Stimulated activated CD8-positive, alpha-beta memory T cell treated with anti-CD3 and anti-CD28 coated beads, Interleukin-4, amount 100 ng/mL, for 1 hour (primary cell): ENCODE measurements at places on chromosomes 1 and 21.

- DNase-seq: no peak
Observed at GRCh38 chr1:23979387-23979880, 693 bp downstream of the SRSF10 start.

DNA sequence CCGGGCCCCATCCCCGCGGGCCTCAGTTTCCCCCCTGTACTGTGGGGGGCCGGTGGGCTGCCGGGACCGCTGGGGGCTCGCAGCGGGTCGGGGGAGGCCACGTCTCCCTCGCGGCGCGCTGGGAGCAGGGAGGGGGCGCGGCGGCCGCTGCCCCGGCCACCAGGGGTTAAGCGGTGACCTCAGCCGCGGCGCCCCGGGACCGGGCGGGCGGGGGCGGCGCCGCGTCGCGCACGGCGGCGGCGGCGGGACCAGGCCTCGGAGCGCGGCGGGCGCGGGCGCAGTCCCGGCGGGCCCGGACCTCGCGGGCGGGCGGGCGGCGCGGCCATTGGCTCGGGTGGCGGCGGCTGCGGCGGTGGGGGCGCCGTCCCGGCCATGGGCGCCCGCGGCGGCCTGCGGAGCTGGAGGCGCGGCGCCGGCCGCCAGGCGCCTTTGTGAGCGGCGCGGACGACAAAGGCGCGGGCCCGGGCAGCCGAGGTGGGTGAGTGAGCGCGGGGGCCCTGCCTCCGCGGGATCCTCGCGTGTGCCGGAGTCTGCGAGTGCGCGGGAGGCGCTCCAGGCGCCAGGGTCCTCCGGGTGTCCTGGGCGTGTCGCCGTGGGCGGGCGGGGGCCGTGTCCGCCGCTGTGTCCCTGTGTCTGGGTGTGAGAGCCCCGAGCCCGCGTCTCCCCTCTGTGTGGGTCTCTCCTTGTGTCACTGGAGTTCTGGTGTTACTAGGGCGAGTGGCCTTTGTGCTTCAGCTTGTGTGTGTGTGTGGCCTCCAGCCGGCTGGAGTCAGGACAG is at the start of gene ARHGEF10L:
ARHGEF10L (plus strand) TSS at position 222 of the 778 bp plus-strand sequence. CDS start 40,898 bp downstream, outside the sequence.
- no peak for DNase-seq

DNA sequence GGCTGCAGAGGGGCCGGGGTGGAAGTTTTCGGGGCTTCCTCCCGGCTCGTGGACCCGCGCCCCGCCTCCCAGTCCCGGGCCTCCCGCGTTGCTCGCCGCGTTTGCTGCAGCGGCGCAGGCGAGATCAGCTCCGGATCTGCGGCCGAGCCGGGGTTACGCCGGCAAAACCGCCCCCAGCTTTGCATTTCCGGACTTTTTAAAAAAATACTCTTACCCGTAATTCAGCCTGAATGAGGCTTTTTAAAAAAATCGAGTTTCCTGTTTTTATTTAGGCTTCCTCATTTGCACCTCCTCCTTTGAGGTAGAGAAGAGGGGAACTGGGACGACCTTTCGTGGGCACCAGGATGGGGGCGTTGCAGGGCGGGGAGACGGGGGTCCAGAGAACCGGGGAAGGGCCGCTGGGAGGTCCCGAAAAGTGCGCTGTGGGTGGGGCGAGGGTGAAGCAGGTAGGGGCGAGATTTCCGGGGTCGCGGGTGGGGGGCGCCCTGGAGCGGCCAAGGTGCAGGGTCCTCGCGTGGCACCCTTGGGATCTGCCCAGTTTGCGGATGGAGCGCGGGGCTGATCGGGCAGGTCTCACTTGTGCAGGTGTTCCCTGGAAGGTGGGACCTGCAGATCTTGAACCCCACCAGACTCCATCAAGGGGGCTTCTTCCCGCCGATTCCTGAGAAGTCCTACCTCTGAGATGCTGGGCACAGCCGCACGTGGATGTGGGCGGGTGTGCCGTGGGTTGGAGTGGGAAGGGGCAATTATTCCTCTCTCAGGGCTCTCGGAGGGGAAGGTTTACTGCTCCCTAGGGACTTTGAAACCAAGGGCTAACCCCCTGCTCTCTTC is 1.1 kb downstream of the PIK3CD start:
- DNase-seq: peak; percentile 49

DNA sequence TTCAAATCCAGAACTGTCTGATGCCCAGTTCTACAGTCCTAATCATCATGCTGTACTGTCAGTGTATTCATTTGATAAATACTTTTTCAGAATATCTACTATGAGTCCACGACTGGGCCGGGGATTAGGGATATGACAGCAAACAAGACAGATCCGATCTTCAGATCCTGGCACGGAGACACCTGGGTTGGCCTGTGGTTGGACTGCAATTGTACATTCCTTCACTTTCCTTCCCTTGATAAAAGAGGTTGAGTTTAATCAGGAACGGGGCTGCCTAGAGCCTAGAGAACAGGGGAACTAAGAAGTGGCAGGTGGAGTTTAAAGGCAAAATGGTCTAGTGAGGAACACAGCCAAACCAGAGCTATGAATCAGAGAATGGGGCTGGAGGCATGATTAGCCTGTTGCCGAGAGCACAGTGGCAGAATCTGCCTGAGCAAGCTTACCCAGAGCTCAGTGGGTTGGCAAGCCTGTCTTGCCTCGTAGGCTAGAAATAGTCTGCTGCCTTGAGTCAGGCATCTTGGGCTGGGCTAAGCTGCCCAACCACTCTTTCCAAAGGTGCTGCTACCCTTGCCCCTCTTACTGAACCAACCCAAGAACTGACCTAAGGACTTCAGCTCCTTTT is 38.1 kb upstream of the PTCH2 start:
- no peak for DNase-seq

DNA sequence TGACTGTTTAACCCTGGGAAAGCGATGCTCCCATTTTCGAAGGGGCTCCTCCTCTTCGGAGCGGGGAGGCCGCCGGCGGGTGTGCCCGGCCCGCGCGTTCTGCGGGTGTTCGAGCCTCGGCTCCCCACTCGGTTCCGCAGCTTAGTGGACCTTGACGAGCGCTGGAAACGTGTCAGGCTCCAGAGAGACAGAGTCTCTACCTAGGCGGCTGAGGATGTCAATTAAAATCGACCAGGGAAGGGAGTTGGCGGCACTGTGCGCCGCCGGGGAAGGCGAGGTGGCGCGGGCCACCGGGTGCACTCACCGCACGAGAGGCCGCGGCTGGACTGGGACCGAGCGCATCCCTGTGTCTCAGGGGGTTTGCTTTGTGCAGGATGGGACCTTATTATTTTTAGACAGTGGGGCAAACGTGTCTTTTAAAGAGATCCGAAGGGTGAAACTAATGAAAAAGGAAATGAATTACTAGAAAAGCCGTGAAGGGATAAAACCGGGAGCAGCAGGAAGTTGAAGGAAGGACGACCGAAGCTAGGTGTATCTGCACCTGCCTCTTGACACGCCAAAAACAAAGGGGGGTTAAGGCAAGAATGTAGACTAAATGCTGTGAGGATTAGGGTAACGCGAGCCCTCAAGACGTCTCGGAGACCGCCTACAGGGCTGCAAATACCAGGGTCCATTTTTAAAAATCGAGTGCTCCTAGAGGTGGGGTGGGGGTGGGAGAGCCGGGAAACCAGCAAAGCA is 5.6 kb downstream of the LHX4 start:
- no peak for DNase-seq

- DNase-seq: no peak
Observed at GRCh38 chr1:201329286-201329685, 46.0 kb downstream of the PKP1 start.

GRCh38 chr1:198316546-198317100 is 159.8 kb downstream of the NEK7 start:
- DNase-seq: no peak

DNA sequence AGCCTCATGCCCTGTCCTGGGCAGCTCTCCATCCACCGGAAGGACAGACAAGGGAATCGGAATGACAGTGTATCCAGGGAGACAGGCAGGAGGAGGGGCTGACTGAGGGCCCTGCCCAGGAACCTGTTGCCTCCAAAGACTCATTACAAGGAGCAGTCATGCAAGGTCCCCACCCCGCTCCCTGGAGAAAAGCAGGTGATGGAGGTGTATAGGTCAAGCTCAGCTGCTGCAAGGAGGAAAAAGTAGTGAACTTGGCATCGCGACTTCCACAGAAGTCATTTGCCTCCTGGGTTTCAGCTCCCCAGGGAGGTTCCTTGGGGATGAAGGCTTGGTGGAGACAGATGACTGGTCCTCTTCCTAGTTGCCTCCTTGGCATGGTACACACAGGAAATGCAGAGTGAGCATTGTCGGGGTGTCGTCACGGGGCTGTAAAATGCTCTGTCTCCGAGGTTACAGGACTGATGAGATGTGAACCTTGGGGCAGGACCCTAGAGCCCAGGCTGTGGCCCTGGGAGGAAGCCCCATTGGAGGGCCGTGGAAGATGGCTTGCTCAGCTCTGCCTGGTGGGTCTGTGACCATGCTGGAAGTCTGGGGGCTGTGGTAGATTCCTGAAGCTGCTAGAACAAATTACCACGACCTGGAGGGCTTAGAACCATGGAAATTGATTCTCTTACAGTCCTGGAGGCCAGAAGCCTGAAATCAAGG is 219.6 kb upstream of the C1orf174 start:
- DNase-seq: no peak
